AG20443 (cell line): ENCODE measurements at places on chromosomes 3 and 15.

DNA sequence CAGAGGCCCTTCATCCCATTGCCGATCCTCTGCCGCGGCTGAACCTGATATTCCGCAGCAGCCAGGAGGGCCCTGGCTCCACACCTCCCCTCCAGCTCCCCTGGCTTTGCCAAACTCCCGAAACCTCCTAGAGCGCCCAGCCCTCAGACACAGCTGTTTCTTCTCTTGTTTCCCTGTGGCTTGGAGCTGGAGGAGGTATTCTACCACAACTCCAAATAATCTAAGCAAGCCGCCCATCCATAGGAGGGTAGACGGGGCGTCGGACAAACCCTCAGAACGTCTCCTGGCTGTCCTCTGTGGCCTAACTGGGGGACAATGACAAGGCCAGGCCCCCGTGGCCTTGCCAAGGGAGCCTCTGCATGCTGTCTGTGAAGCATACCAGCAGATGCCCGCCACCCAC, 10.4 kb downstream of the PLA2G4D start:
- DNase-seq = no peak

DNA sequence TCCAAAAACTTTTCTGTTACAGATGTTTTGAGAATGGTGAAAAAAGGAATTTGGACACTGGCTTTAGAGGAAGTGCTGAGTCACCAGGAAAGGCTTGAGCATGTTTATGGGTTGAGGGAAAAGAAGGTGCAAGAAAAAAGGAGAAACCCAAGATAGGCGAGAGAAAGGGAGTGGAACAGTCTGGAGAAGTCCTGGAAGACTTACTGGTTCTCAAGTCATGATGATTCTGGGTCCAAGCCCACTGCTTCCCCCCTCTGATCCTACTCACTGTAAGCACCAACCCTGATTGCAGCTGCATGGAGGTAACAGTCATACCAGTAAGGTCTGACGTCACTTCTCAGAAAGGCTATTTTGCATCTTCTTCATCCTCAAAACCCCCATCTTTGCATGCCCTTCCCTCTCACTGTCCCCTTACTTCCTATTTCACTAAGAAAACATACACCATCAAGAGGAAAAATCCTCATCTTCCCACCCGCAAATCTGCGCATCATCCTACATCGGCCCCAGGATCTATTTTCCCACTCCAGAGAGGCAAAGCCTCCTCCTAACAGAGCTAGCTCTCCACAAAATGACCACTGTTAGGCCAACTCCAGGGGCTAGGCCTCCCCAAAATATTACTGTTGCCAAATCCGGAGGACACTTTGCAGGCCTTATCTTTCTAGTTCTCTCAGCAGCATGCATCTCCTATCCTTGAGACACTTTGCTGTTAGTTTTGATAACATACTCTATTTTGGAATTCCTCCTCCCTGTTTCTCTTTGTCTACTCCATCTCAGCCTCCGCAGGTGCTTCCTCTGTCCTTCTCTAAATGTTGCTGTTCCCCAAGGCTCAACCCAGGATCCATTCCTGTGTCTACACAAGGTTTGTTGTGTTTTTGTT, 3.2 kb upstream of the ATP13A3 start:
- DNase-seq = no peak

DNA sequence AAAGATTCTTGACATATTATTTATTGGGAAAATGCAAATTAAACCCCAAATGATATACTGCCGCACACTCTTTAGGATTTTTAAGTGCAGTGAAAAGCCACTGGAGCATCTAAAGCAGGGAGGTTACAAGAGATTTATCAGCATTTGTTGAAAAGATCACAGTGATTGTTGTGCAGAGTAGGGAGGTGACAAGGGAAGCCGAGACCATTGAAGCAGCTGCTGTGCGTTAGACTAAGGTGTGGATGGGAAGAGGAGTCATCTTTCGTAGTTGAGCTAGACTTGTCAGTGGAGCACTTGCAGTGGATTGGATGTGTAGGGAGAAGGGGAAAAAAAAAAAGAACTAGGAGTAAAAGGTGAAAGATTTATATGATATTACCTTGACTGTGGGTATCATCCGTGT, 854.6 kb downstream of the NTRK3 start:
- DNase-seq = no peak

DNA sequence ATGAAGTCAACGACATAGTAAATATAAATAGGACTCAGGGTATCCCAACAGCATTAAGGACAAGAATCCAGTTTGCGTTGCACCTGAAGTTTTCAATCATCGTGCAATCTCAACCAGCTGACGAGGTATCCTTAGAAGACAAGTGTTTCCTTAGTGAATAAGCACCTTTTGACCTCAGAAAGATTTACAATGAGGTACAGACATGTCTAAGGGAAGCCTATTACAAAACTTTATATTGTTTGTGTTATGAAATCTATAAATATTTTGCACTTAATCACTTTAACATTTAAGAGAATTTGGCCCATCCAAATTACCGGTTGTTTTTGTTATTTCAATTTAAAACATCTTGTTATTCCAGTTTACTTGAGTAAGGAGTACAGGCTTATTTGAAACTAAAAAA, 64.9 kb upstream of the PRICKLE2 start:
- DNase-seq = no peak

GRCh38 chr15:56886363-56886931, 32.0 kb upstream of the TCF12 start:
- DNase-seq = peak; percentile 11

- no peak for DNase-seq
Measured at GRCh38 chr15:98860281-98861041, 147.1 kb downstream of the PGPEP1L start.

DNA sequence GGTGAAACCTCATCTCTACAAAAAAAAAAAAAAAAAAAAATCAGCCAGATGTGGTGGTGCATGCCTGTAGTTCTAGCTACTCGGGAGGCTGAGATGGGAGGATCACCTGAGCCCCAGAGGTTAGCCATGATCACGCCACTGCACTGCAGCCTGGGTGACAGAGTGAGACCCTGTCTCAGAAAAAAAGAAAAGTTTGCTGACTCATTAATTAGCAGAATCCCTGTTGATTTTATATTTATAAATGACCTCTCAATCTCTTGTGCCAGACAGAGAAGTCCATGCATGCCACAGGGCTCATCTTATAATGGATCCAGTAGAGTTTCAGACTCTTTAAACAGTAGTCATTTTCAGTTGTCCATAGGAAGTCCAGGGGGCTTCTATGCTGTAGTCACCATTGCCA, 32.9 kb downstream of the ABHD6 start:
- DNase-seq = no peak

- no peak for DNase-seq
Measured at GRCh38 chr3:13123765-13124164, 50.5 kb upstream of the IQSEC1 start.

DNA sequence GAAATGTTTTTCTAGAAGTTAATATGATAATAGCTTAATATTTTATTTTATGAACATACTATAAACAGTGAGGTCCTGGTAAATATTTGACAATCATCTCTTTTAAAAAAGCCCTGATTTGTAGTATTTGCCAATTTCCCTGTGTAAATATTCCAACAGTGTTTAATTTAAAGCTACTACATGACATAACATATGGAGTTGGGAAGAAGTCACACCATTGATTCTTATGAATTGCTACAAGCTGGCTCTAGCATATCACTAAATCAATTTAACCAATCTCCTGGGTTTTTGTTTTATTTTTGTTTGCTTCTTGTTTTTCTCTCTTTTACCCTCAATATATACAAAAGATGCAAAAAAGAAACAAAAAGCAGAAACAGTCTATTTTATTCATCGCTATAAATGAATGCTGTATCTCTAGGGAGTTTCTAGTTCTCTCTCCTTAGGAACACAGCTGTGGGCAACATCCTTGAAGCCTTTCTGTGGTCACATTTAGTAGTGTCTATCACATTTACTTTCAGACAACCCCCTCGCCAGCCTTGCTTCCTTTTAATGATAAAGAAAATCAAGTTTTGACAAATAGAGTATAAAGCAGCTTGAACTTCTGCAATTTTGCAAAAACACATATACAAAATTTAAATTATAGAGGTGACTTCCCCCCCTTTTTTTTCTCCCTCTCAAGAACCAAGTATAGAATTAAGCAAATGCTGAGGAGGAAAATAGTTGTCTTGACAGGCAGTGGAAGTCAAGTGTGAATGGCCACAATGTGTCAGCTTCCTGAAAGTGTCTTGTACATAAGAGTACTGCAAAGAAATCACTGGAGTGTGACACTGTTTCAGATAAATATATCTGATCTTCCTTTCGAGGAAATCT, 21.4 kb downstream of the CCR1 start:
- no peak for DNase-seq

- no peak for DNase-seq
Measured at GRCh38 chr3:194081826-194082225, 54.1 kb upstream of the HES1 start.

GRCh38 chr15:62474771-62475124, 309.7 kb upstream of the C2CD4B start:
- peak; percentile 60 for DNase-seq

DNA sequence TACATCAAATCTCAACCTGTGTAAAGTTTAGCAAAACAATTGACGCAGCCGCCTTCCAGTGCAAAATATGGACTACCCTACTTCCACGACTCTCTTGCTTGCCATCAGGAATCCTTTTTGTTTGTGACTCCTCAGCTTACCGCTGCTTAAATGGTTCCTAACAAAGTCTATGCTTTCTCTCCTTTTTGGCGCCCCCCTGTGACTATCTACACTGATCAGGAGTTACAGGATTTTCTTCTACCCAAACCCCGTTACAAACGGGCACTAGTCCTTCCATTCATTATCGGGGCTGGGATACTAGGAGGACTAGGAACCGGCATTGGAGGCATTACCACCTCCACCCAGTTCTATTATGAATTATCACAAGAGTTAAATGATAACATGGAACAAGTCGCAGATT, 184.0 kb downstream of the IGSF11 start:
- no peak for DNase-seq

GRCh38 chr3:124904835-124905492, 17.8 kb upstream of the ITGB5 start:
- no peak for DNase-seq

GRCh38 chr15:101342056-101342455, 47.0 kb upstream of the SNRPA1 start:
- no peak for DNase-seq

GRCh38 chr15:88606070-88606794, 14.9 kb upstream of the AEN start:
- no peak for DNase-seq

- DNase-seq = no peak
Measured at GRCh38 chr15:94375997-94376396, 144.6 kb downstream of the MCTP2 start.

DNA sequence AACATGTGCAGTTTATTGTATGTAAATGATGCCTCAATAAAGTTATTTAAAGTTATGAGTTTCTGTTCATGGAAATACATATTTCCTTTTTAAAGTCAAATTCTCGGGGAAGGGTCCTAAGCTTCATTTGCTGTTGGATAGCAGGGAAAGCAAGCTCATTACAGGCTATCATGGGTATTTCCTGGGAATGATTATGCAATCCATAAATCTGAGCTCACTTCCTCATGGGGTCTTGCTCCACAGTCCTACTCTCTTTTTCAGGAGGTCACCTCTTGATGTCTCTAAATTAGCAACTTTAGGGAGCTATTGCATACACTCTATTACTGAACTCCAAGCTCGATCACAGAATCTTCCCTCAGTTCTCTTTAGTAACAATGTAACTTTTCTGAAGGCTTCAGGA, 69.9 kb upstream of the TP63 start:
- DNase-seq = no peak

DNA sequence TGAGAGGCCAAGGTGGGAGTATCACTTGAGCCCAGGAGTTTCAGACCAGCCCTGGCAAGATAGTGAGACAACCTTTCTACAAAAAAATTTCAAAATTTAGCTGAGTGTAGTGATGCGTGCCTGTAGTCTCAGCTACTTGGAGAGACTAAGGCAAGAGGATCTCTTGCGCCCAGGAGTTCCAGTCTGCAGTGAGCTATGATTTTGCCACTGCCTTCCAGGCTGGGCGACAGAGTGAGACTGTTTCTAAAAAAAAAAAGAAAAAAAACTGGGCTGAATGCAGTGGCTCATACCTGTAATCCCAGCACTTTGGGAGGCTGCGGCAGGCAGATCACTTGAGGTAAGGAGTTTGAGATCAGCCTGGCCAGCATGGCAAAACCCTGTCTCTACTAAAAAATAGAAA, 14.0 kb upstream of the PIK3CB start:
- no peak for DNase-seq
